ENCODE measurements at places on chromosomes 3 and 15.

DNA sequence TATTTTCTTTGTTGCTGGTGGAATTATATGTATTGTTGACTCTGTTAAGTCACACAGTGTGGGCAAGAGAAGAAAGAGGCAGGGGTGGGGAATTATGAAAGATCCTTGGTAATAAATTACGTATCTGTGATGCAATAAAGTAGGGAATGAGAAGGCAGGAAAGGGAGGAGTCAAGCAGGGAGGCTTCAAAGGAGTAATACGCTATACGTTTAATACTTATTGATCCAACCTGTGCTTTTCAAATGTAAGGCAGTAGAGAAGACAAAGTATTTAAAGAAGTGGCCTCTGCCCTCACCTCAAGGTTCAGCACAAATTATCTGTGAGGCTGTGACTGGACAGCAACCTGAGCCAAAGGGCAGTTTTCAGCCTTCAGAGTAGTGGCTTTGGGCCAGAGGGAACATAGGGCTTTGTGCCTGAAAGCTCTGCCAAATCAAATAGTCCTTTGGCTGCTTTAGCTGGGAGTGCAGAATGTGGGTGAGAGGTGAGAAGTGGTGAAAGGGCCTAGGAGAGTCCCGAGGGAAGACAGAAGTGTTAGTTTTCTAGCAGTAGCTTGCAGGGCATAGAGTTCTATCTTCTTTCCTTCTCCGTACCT lies 1.2 kb upstream of the PLIN1 start:
- peaks cover 1% of the 10 kb centered on the region for H3K36me3 ChIP-seq
- no peak for DNase-seq
- no peak overlapping the region for H3K27ac ChIP-seq

DNA sequence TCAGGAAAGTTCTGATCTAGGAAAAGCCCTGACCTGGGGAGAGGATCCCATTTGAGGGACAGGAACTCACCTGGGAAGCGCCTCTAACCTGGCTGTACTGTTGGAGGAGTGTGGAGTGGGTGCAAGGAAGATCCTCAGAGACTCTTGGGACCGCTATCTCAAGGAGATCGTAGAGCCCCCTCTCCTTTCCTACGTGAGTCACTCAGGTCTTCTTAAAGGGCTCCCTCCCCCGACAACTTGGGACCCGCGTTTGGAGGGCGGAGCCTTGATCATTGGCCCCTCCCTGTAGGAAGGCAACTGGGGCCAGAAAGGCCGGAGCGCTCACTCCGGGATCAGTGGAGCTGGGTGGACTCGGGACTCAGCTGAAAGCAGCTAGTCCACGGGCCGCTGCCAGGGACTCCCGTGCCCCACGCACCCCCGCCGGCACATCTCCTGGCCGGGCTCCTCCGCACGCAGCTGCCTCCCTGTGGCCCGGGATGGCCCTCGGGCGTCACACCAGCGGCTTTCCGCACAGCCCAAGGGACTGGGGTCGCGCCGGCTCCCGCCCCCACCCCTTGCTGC lies 520 bp downstream of the SLC26A6 start:
- peaks cover 16% of the 10 kb centered on the region for H3K4me1 ChIP-seq
- DNase-seq, result no peak
- peak overlapping the region; percentile 89 for H3K4me3 ChIP-seq
- H3K27ac ChIP-seq, result no peak overlapping the region
- peaks cover 5% of the 10 kb centered on the region for H3K36me3 ChIP-seq
- no peaks in the 10 kb centered on the region for H3K27me3 ChIP-seq

DNA sequence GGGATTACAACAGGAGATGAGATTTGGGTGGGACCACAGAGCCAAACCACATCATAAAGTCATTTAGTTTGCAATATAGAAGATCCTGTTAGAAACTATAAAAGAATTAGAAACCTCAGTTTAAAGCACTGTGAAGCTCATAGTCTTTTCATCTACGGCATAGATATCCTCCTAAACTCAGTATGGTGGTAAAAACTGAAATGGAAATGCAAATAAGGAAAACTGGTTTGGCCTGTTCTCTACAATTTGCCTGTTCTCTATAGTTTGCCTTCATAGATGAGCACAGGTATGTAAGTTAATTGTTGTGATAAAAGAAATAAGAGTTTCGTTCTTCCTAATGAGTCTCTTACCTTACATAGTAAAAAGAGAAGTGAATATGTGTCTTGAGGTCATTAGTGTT lies 331.6 kb upstream of the ARL6 start:
- H3K27me3 ChIP-seq, result no peaks in the 10 kb centered on the region
- no peak for DNase-seq
- H3K4me1 ChIP-seq, result no peaks in the 10 kb centered on the region
- H3K4me3 ChIP-seq, result no peak overlapping the region

DNA sequence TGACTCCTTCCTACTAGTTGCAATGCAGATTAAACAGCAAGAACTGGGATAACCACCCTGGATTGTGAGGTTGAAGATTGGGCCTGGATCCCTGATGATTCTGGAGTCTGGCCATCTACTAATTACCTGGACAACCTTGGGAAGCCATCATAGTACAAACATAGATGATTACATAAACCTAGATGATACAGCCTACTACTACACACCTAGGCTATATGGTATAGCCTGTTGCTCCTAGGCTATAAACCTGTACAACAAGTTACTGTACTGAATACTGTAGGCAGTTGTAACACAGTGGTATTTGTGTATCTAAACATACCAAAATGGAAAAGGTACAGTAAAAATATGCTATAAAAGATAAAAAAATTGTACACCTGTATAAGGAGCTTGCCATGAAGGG lies 48.0 kb downstream of the NSUN3 start:
- no peak for DNase-seq
- no peak overlapping the region for H3K4me3 ChIP-seq
- peaks cover 13% of the 10 kb centered on the region for H3K36me3 ChIP-seq
- no peak overlapping the region for H3K27ac ChIP-seq

DNA sequence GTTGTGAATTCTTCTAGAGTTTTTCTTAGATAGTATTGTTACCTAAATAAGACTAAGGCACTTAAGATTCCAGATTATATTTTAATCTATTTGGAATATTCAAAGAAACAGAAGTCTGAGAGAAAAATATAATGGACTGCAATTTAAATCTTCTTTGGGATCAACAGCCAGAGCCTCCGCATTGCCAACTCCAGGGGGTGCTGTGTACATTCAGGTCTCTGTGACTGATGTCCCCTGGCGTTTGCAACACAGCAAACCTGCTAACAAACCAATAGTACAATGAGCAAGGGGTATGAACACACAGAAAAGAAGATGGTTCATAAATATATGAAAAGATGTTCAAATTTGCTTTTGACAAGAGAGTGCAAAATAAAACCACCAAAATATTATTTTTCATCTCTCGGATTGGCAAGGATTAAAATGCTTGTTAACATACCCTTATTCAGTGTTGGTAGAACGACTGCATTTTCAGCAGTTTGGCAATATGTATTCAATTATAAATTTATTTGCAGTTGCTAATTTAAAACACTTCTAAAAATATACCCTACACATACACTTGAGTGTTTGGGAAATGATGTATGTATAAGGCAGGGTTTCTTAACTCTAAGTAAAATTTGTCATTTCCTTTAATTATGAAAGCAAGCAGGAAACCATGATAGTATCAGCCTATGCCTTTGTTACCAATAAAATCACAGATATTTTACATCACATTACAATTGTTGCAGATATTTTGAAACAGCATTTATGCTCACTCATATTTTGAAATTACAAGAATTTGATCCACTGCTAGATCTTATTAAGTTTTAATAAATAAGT lies 16.1 kb upstream of the TM4SF1 start:
- H3K4me3 ChIP-seq, result no peak overlapping the region
- H3K4me1 ChIP-seq, result no peaks in the 10 kb centered on the region
- no peak for DNase-seq
- H3K36me3 ChIP-seq, result no peaks in the 10 kb centered on the region

Data from central memory CD8-positive, alpha-beta T cell (primary cell).